ENCODE measurements at places on chromosomes 5 and 9.
A peak's percentile ranks its signal among the peaks of the same experiment; 100 is the strongest.

DNA sequence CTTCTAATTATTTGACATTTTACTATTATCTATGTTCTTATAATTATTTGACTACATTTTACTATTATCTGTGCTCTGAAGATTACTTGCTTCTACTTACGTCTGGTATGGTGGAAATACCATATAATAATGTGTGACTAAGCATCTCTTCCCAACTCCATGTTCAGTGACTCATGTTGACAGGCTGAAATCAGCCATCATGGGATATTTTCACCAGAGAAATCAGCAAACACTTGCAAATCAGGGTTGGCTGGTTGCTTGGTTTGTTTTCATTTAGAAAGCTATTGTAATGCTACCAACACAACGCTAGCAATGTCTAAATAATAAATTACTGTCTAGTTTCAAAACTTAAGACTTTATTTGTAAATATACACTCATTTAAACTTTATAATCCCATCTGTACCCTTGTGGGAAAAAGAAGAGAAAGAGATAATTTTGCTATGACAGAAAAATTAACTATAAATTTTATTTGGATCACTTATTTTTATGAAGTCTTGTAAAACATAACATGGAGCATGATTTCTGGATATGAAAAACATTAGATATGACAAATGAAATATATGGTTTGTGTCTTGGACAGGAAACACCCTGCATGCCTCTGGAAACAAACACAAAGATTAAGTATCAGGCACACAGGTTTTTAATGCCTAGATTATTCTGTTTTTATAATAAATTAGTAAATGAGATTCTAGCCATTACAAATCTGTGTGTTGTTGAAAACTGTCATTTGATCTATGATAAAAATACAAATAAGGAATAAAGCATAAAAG lies 337.6 kb downstream of the BNC2 start:
- DNase-seq = no peak

- no peak for DNase-seq
These were observed 26.9 kb upstream of the ITGA1 start for GRCh38 chr5:52760695-52761366.

GRCh38 chr9:98302938-98303632 lies 47.6 kb upstream of the TBC1D2 start:
- DNase-seq = no peak

GRCh38 chr5:177496070-177496726 lies 1.2 kb downstream of the PDLIM7 start:
- no peak for DNase-seq

- no peak for DNase-seq
These were observed 111.5 kb downstream of the PSAT1 start for GRCh38 chr9:78408388-78408787.

- no peak for DNase-seq
These were observed 14.0 kb downstream of the ARL14EPL start for GRCh38 chr5:116046261-116046660.

GRCh38 chr5:138148811-138149210 lies 9.6 kb upstream of the NME5 start:
- DNase-seq = no peak

- DNase-seq = no peak
These were observed 75.7 kb downstream of the ZNF608 start for GRCh38 chr5:124670722-124671184.

- DNase-seq = no peak
These were observed 103.2 kb downstream of the NR2F1-AS1 start for GRCh38 chr5:93477816-93478215.

GRCh38 chr9:114153761-114154599 lies 1.4 kb upstream of the COL27A1 start:
- no peak for DNase-seq

DNA sequence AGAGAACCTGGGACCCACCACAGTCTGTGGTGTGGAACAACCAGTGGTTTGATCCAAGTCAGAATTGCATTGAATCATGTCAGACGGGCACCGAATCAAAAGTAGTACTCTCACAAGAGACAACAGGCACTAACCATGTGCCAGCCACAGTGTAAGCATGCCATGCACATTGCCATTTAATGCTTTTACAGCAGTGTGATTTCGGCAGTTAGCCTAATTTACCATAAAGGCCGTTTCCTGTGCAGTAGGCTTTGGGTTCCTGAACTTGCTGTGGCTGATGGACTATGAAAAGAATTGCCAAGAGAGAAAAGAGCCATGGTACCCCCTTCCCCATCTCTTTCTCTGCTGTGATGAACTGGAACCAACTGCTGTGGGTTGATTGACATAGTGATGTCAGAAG lies 540.6 kb downstream of the EBF1 start:
- no peak for DNase-seq

DNA sequence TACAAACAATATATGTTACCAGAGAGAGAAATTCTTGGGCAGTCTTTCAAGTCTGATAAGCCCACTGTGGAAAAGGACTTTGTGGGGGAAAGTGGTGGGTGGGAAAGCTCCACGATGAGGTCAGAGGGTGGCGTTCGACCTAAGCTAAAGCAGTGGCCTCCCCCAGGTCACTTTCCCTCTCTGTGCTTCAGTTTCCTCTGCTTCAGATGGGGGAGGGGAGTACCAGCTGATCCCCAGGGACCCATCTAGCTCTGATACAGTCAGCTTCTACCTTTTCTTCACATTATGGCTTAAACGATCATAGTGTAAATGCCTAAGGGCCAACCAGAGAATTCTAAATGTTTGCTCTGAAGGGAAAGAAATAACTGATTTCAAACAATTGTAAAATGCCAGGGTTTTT lies 36.6 kb upstream of the ARSB start:
- DNase-seq = no peak

DNA sequence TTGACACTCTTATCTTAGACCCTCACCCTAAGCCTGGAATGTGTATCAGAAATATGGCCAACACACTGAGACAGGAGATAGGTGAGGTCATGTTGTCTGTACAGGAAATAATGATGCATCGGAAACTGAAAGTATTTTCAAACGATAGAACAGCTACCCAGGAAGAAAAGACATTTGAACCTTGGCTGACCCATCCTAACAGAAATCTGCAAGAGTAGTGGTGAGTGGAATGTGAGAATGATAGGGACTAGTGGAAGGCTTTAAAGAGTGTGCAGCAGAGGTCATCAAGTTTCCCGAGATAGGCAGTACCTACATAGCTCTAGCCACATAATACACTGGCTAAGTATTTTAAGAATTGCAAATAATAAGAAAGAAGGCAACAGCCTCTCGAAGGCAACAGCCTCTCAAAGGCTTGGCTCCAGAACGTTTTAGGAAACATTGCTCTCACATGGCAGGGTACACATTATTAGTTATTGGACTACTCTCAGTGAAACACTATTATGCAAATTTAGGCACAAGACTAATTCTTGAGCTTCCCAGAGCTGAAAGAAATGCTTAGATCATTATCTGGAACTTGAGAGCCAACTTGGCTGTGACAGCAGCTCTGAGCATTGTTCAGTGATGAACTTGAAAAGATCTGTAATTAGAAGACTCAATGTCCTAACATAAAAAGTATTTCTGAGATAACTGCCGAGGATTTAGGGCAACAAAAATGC lies 133.1 kb upstream of the FBXL7 start:
- no peak for DNase-seq

DNA sequence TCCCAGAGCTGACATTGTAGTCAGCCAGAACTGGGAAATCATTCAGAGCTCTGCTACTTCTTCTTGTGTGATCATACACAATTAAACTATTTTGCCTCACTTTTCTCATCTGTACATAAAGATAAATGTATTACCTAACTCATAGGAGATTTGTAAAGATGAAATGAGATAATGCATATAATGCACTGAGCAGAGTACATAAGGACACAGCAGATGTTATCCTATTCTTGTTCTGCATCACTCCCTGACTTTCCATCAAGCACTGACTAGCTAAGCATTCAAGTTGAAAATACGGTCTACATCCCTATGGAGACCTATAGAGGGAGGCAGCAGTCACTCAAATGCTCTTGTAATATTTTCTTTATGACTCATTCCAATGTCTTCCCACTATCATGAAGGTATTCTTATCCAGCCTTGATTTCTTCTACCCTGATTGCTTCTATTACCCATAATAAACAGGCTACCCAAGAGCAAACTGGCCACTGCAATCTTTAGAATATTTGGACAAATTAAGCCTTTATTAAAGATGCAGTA lies 16.3 kb upstream of the PRR16 start:
- DNase-seq = no peak

- DNase-seq = no peak
These were observed 109.9 kb downstream of the TMEM174 start for GRCh38 chr5:73282923-73283322.

DNA sequence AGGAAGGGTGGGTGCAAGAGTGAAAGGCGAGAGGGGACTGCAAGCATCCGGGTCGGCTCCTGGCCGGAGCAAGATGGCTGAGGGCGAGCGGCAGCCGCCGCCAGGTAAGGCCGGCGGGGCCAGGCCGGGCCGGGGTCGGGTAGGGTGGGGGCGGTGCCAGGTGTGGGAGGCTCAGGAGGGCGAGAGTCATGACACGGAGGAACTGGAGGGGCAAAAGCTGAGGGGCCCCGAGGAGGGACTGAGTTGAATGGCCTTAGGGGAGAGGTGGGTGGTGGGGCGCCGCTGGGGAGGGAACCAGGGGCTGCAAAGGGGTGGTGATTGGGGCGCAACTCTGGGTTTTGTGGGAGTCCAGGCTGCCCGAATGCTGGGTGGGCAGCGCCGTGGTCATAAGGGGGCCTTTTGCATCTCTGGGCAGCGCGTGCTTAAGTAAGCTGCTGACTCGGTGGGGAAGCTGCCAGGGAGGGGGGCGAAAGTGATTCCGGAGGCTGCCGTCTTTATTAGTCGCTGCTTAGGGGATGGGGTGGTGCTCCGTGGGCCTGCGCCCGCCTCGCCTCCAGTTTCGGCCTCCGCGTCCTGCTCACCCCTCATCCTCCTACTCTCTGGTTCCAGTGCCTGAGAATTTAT lies 425 bp downstream of the PTPA start:
- peak; percentile 53 for DNase-seq

DNA sequence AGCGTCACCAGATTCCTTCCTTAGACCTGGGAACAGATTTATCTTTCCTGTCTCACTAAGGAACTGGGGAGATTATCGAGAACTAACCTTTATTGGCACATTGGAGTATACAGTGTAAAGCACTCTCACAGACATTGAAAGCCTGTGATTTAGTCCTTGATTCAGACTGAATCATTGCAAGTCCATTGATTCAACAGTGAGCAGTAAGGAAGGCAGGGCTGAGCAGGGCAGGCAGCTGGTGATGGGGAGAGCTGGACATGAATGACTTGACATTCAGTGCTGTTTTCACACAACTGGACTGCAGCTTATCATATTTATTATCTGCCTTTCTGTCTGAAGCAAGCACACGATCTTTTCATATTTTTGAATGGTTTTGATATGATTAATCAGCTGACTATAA lies 16.2 kb downstream of the ISOC1 start:
- DNase-seq = no peak

GRCh38 chr5:155767470-155767869 lies 559.5 kb upstream of the SGCD start:
- no peak for DNase-seq

DNA sequence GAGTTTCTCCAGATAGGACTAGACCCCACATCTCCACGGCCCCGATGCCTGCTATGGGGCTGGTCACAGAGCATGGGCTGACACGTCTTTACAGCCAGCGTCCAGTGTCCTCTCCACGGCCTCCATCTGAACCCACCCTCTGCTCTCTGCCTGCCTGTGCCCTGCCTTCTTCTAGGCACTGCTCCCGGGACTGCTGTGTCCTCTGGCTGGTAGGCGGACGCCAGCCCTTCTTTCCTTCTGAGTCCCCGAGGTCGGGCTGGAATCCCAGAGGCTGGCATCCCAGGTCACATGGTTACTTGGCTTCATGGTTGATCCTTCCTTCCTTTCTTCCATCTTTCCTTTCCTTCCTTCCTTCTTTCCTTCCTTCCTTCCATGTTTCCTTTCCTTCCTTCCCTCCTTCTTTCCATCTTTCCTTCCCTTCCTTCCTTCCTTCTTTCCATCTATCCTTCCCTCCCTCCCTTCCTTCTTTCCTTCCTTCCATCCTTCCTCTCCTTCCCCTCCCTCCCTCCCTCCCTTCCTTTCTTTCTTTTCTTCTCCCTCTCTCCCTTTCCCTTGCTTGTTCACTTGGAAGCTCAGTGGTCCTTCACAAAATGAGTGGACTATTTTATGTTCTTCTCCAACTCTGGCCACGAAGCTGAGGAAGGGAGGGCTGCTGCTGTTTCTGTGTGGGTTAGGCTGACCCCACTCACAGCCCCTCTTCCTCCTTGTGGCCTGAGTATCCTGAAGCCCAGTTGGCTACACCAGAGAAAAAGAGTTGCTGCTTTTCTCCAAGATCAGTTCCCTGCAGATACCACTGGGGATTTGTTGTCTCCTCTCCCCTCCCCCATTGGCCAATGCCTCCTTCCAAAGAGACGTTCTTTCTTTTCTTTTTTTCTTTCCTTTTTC lies 66.8 kb upstream of the NEURL1B start:
- DNase-seq = no peak

GRCh38 chr9:123072407-123072995 lies 39.0 kb downstream of the GPR21 start:
- DNase-seq = no peak

GRCh38 chr9:117825609-117826347 lies 121.6 kb downstream of the TLR4 start:
- peak; percentile 35 for DNase-seq

DNA sequence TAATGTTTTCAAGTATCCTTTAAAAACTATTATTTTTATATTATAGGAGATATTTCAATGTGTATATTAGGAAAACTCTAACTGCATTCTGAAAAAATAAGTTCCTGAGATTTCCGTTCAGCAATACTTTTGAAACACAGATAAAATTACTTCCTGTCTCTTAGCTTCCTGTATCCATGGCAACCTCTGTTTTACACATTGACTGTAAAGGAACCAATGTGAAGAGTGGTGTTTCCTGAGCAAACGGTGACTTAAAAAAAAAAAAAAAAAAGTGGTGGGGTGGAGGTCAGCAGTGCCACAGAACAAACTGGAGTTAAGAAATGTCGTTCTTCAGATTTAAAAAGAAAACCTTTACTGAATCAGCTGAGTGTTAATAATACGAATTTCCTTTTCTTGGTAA lies at the start of gene LRRC70:
Gene LRRC70 (plus strand): TSS at position 280 of the 400 bp plus-strand sequence. CDS start 620 bp downstream, outside the sequence.
- DNase-seq = no peak

GRCh38 chr5:144032375-144032774 lies 138.1 kb downstream of the YIPF5 start:
- DNase-seq = no peak

GRCh38 chr9:133949486-133950061 lies 42.5 kb downstream of the VAV2 start:
- no peak for DNase-seq

GRCh38 chr5:115898656-115899055 lies 56.9 kb downstream of the AP3S1 start:
- DNase-seq = no peak

DNA sequence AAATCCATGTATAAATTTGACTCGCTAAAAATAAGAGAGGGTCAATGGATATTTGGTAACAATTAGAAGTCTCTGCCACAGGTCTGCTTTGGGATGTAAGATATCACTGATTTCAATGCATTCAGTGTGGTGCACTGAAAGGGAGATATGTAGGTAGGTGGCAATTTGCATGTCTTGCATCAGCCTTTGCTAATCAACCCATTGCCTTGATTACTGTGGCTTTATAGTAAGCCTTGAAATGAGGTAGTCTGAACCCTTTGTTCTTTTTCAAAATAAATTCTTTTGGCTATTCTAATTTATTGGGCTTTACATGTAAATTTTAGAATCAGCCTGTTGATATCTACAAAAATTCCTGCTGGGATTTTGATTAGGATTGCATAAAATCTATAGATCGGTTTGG lies 15.8 kb upstream of the TBCA start:
- DNase-seq = no peak

All from activated T-cell treated with anti-CD3 and anti-CD28 coated beads, Interleukin-2, amount 50 U/mL, for 48 hours (primary cell).